Osteoblast (primary cell): ENCODE measurements at places on chromosomes 7 and 10. TPM values are rescaled to one million over a fixed set of nuclear protein-coding genes. Genes with fewer than 3 reads are reported as not detected.

DNA sequence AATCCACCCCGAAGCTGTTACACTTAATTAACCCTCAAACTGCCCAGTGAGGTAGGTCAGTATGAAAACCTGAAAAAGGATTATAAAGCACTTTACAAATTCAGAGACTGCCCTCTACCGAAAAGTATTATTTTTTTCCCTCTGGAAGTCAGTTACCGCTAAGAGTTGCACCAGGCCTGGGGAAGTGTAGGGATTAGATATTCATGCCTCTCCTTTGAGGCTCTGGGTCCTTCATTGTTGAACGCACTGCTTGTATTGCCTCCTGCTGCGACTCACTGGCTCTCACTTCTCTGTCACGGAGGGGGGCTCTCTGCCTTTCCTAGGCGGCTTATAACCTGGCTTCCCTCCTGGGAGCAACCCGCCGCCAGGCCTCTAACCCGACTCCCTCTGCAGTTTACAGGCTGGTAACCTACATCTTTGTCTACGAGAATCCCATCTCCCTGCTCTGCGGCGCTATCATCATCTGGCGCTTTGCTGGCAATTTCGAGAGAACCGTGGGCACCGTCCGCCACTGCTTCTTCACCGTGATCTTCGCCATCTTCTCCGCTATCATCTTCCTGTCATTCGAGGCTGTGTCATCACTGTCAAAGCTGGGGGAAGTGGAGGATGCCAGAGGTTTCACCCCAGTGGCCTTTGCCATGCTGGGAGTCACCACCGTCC lies 2.7 kb downstream of the RHBDD2 start:
- peak; percentile 32 for DNase-seq

ANKRD1 gene
- total RNA-seq, result 27.7 and 52.1 TPM in 2 replicates

NME8 gene
- not detected in 2 replicates for total RNA-seq

- peak; percentile 79 for DNase-seq
Observed at GRCh38 chr7:40843338-40843985, 708.7 kb downstream of the SUGCT start.

GRCh38 chr7:6228361-6229229 lies 43.8 kb downstream of the CYTH3 start:
- DNase-seq, result no peak

PRDX3 gene
- 119 and 128 TPM in 2 replicates for total RNA-seq

DNA sequence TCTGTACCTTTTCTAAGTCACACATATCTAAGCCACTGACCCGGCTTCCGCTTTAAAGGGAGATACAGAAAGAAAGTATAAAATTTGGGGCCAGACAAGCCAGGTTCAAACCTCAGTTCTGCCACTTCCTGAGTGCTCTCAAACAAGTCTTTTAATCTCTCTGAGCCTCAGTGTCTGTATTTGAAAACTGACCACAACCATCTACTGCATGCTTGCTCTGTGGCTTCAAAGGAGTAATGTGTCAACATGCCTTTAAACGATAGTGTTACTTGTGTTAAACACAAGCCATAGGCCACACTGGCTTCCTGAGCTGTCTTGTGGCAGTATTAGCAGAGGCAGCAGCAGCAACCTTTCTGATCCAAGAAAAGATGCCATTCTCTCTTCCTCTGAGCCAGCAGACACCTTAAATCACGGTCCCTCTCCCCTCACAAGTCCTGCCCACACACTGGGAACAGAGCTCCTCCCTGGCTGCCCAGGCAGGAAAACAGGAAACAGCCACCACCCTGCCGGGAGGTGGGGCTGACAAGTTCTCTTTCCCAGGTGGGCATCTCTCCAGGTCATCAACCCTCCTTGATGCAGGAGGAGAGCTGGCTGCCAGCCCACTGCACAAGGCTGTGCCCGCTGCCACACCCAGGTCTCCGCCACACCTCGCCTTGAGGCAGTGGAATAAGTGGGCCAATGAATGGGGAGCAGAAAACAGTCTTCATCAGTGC lies 10.7 kb downstream of the HIP1 start:
- no peak for DNase-seq

AKR1C4 gene
- not detected in 2 replicates for total RNA-seq

GRCh38 chr7:92071032-92071431 lies 63.2 kb downstream of the CYP51A1 start:
- DNase-seq, result no peak

C10orf62 gene
- total RNA-seq, result 0.29 and 0.36 TPM in 2 replicates

DNA sequence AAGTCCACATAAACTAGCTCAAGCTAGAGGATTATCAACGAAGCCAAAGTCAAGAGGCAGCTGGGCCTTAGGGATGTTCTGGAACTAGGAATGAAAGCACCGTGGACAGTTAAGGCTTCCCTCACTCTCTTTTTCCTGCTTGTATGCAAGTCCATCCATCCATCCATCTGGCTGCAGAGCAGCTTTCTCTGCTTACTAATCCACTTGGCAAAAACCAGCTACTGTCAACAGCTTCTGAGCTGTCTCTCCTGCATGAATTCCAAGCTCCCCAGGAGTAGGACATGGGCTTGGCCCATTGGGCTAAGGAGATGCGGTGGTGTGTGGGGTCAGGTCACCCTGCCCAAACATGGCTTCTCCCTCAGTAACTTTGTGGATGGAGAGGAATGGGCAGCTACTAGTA lies 66.2 kb downstream of the NAMPT start:
- DNase-seq, result no peak

DNA sequence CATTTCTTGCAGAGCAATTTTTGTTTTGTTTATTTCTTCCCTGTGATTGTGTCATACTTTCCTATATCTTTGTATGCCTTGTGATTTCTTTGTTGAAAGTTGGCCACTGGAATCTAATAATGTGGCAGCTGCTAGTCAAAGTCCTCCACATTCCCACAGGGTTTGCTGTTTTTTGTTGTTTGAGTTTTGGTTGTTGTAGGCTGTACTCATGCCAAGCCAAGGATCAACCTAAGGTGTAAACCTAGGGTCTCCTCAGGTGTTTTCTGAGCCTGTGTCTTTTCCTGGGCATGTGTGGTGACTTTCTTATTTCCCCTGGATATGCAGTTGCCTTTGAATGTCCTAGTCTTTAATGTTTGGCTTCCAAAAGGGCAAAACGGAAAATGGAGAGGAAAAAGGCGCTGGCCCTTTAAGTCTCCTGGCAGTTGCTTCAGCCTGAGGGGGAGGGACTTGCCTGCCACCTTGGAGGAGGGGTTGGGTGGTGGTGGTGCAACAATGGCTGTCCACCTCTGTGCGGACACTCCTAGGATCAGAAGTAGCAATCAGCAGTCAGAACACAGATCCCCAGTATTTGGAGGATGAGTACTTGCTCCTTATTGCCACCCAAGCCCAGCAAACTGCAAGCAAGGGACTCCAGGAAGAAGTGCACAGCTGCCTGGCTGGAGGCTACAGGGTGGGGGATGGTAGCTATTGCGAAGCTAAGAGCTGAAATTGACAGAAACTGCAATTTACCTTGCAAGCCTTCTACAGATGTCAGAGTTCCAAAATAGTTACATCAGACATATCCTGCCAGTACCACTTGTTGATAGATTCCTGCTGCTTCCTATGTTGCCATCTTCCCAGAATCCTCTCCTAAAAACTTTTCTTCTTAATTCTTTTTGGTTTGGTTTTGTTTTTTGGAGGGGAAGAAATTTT lies 5.6 kb upstream of the ZNF518A start:
- DNase-seq, result no peak

GRCh38 chr10:100081075-100082001 lies at the start of gene CPN1:
Gene CPN1 (minus strand): TSS chr10:100081869. CDS start chr10:100081625, 244 bp downstream.
- no peak for DNase-seq

IRF5 gene
- total RNA-seq, result under 0.01 TPM in 2 replicates

LRRC61 gene
- 1.8 and 4.0 TPM in 2 replicates for total RNA-seq

DNA sequence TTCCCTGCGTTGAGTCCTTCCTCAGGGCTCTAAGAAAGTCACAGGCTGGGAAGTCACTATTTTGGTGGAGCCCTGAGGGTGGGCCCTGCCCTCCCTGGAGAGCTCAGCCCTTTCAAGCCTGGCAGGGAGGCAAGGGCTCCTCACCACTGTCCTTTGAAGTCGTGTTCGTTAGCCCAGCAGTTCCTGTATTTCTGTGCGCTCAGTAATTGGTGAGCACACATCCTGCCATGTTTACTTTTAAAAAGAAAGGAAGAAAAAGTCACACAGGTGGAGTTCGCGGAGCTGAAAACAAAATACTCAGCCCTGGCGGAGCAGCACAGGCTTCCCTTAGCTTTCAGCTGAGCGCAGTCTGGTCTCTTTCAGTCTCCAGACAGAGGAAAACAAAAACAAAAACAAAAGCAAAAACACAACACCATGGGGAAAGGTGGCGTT lies 37.1 kb downstream of the PRKCQ start:
- no peak for DNase-seq

- no peak for DNase-seq
Observed at GRCh38 chr7:131000873-131001272, 266.9 kb upstream of the KLF14 start.

DNA sequence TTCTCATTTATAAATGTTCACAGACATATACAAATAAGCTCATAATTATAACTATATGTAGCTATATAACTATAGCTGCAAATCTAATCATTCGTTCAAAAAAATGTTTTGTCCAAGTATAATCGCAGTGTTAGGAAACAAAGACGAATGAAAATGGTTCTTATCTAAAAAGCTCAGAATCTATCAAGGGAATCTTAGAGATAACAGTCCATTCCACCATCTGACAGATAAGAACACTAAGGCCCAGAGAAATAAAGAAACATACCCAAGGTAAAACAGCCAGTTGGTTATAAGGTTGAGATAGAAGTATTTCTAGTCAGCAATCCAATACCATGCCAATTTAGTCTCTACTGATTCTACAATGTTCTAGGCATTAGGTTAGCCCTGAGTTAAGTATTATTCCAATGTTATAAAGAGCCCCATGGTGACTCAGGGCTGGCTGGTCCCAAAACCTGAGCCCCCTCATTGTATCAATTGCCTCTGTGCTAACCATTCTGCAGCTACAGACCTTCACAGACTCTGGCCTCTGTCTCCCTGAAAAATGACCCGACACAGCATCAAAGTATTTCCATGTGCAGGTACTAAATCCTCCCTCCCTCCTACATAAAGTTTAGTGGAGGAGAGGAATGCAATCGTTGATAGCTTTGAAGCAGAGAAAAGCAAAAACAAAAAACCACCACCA lies 30.0 kb downstream of the CHCHD3 start:
- no peak for DNase-seq

- peak; percentile 70 for DNase-seq
Observed at GRCh38 chr10:24703700-24704099, 20.0 kb downstream of the ARHGAP21 start.

DNA sequence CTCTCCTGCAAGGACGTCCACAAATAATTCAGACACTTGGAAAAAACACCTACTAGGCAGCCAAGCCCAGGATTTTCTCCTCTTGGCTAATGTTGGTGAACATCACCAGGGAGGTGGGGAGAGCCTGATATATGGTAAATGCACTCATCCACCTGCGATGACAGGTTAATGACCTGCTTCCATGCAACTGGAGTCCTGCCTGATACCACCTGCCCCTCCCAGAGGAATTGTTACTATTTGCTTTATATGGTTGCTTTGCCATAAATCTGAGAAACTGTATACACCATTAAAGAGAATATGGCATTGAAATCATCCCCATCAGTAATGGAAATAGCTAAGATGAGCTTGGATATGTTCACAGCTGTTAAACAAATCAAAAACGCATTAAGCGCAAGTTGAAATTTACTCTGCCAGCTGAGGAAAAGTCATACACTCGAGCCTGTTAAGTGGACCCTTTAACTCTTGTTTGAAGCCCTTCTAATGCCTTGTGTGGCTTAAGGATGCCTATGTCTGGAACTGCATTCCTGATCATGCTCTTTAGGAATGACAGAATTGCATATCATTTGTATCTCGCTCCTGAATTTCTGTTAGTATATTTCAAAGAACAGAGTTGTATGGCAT lies 208.3 kb downstream of the PRPF18 start:
- DNase-seq, result no peak

DNA sequence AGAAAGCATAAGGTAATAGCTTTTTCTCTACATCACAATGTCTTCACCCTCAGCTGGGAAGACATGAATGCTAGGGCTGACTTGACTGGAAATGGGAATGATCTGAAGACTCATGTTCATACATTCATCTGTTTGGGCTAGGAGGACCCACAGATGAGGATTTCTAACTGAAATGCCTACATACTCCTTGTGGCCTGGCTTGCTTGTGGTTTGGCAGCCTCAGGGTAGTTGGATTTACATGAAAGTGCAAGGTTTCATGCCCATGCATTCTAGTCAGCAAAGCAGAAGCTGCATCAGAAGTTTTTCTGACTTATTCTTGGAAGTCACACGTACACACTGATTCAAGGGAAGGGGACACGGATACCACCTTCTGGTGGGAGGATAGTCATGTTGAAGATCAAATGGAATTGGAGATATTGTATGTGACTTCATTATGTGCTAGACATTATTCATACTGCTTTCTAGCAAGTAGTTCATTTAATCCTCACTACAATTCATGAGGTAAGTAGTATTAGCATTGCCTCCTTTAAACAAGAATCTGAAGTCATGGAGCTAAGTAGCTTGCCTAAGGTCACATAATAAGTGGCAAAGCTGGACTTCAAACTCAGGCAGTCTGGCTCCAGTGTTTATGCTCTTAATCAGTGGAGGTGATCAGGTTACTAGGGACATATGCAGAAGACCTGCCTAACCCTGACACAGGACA lies 957.0 kb downstream of the LRMDA start:
- DNase-seq, result peak; percentile 18

DNA sequence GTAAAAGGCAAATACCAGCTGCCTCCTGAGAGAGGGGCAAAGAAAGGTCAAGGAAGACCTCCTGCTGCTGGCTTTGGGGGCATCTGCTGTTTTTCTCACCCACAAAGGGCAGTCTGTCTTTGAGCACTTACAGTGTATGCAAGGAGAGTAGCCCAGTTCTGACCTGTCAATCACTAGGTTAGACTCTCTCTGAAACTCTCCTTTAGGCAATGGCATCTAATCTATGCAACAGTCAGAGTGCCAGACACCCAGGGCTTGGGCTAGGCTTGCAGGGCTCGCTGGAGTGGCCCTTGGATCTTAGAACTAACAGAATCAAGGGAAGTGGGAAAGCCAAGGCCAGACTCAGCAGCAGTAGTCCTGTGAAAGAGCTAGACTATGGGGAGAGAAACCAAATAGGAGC lies 522.9 kb downstream of the NRG3 start:
- no peak for DNase-seq

DNA sequence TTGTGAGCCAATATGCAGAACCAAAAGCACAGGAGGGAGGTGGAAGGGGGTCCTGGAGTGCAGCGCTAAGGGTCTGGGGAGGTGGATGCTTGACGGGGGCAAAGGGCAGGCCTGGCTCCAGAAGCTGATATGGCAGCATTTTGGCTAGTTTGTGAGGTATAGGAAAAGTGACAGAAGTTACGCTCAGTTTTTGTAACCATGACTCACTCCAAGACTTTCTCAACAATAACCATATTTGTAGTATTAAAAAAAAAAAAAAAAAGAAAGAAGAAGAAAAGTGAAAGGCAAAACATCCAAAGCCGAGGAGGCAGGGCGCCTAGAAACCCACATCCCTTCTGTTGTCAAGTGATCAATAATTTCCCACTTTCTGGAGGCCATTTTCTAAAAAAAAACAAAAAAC lies 92.3 kb downstream of the RNF216 start:
- no peak for DNase-seq

FOXP2 gene
- 3.8 and 5.8 TPM in 2 replicates for total RNA-seq

- no peak for DNase-seq
Observed at GRCh38 chr7:14759785-14760184, 142.8 kb downstream of the DGKB start.

DNA sequence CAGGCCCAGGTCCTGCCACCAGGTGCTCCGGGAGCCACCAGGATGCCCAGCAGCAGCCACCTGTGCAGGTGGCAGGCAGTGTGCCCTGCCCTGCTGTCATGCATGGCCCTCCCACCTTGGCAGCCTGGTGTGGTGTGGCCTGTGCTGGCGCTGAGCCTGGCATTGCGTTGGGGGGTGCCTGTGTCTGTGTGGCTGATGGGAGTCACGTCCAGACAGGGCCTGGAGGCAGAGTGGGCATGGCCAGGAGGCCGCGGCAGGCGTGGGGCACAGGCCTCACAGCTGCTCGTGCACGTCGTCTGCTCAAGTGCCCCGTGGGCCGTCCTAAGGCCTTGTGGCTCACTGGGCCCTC lies 8.7 kb downstream of the TTYH3 start:
- DNase-seq, result no peak

CCDC136 gene
- total RNA-seq, result 7.2 and 10.0 TPM in 2 replicates
